ENCODE measurements at places on chromosomes 5 and 9.

- peak; percentile 95 for DNase-seq
These were observed 4.4 kb upstream of the SSBP2 start for GRCh38 chr5:81755320-81755719.

- no peak for DNase-seq
These were observed 36.2 kb downstream of the IPPK start for GRCh38 chr9:92633614-92634278.

DNA sequence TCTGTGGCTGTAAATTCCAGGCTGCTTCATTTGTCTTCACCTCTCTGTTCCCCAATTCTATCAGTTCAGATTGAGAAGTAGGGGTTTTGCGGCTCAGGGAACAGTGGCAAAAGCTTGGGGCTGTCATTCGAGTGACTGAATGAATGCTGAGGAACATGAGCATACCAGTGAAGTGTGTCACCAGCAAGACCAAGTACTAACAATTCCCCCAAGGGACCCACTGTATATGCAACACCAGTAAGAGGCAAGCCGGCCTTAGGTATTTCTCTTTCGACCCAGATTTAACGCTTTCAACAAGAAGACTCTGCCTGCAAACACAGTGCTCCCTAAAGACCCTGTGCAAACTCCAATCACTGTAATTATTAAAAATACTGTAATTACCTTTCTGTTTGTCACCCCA lies 25.8 kb downstream of the KLHL3 start:
- DNase-seq = no peak

- no peak for DNase-seq
These were observed 555.6 kb downstream of the PRR16 start for GRCh38 chr5:121019734-121020133.

DNA sequence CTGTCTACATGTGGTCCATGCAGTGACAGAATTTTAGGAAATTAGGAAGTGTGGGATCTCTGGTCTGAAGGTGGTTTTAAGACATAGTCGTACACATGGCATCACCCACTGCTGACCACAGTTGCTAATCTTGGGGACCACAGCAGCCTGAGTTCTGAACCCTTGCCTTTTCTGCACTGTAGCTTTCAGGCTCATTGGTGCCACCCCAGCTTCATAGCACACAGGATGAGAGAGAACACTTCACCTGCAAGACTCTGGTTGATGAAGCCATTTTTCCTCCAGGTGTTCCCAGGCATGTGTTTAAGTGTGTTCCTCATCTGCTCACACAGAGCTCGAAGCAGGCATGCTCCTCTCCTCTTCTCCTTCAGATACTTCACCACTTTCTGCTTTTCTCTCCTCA lies 68.2 kb upstream of the S1PR3 start:
- no peak for DNase-seq

DNA sequence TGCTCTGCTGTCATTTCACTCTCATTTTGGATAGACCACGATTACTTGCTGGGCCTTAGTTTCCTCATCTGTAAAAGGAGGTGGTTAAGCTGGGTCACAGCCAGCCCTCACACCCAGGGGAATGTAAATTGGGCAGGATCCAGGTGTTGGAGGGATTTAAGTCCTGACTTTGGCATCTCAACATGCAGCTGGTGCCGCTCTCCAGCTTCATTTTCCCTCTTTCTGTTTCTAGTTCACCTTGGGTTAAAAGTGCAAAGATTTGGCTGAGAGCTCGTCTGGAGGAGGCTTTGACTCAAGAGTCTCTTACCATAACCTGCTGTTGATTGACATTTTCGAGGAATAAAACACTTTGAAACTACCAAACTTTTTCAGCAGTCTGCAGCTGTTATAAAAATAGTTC lies 144.3 kb upstream of the DHFR start:
- no peak for DNase-seq

DNA sequence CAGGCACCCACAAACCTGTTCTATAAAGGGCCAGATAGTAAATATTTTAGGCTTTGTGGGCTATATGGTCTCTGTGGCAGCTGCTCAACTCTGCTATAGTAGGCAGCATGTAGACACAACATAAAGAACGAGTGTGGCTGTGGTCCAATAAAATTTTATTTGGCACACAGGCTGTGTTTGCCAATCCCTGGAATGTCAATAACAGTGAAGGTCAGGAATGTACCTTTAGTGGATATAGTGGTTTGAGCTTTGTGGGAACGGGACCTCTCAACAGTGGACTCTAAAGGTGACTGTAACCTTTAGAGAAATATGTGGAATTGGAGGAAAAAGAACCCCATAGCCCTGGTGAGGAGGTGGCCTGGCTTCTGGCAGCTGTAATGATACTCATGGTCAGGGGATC lies 145.2 kb downstream of the MAST4 start:
- DNase-seq = no peak

DNA sequence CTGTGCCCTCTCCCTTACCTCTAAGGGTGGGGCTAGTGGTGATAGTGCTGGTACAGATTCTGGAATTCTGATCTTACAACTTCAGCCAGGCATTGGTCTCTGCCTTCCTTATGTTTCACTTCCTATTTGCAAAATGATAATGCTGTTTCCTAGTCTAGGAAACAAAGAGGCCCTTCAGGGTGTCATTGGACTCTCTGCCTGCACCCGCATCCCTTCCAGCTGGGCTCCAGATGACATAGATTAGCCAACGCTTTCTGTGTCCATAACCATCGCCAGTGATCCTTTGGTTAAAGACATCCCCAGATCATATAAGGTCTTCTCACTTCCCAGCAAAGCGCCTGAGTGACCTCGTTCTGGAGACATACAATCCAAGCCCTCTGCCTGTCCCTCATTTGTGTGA lies 180.7 kb downstream of the ERCC6L2 start:
- no peak for DNase-seq

Measured in bronchial epithelial cell (primary cell).